Natural killer cell treated with Interleukin-12 subunit alpha and Interleukin-12 subunit beta and Interleukin-15 and Interleukin-18, amount 100 ng/mL, for 72 hours (primary cell): ENCODE measurements at places on chromosomes 2 and 18. TPM values are rescaled to one million over a fixed set of nuclear protein-coding genes. Genes with fewer than 3 reads are reported as not detected.

TWIST2 gene
- total RNA-seq = not detected

DNA sequence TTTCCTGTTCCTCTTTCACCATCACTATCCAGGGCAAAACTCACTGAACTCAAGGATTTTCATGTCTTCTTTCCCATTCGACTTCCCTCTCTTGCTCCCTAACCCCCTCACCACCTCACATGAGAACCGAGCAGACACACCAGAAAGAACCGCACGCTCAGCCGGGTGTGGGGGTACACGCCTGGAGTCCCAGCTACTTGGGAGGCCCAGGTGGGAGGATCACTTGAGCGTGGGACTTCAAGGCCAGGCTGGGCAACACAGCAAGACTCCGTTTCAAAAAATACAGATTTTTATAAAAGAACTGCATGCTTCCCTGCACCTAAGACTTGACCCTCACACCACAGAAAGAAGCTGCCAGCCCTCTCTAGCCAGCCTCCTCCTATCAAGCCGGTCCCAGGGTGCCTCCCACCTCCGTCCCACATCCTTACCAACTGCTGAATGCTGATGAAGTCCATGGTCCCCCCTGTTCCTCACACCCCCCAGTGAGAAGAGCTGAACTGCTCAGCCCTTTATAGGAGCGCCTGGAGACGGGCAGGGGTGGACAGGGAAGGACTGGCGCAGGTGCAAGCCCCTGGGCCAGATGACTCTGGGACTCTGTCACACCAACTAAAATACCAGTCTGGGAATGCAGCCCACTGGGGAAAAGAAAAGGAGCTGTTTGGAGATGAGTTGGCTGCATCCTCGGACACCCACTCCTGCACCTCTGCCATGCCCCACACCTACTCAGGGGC is at the start of gene ANKRD23:
ANKRD23 (minus strand) TSS at position 484 of the 731 bp plus-strand sequence; CDS start at position 455, 29 bp downstream.
- DNase-seq = no peak

GRCh38 chr2:149050188-149050587 is 11.7 kb downstream of the LYPD6B start:
- DNase-seq = no peak

GPD2 gene
- total RNA-seq = 25.7 TPM

HOXD12 gene
- not detected for total RNA-seq

- no peak for DNase-seq
These were observed 48.2 kb downstream of the MAPRE2 start for GRCh38 chr18:35089382-35089781.

GRCh38 chr2:163717993-163718680 is 17.7 kb downstream of the FIGN start:
- DNase-seq = no peak

GRCh38 chr2:129193961-129194360 is 785.5 kb upstream of the RAB6C start:
- DNase-seq = no peak

GRCh38 chr2:96147593-96148201 is 2.5 kb upstream of the DUSP2 start:
- peak; percentile 58 for DNase-seq

TSPYL6 gene
- not detected for total RNA-seq

- DNase-seq = no peak
These were observed 8.7 kb upstream of the SERPINB13 start for GRCh38 chr18:63578357-63578958.

DNA sequence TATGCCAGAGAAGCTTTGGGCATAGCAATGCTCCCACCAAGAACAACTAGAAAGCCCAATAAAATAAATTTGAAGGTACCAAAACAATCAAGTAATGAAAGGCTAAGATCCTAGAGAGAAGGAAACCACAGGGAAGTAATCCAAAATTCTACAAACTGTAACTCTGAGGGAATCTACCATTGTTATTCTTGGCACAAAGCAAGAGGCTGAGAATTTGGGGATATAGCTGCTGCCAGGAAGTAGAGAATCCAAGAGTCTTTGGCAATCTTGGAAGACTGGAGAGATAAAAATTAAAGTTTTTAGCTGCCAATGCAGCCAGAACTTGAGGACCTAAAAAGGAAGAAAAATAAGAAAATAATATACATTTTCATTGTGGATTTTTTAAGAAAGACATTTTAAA is 68.5 kb downstream of the PIGN start:
- no peak for DNase-seq

SCYGR3 gene
- total RNA-seq = not detected

DNA sequence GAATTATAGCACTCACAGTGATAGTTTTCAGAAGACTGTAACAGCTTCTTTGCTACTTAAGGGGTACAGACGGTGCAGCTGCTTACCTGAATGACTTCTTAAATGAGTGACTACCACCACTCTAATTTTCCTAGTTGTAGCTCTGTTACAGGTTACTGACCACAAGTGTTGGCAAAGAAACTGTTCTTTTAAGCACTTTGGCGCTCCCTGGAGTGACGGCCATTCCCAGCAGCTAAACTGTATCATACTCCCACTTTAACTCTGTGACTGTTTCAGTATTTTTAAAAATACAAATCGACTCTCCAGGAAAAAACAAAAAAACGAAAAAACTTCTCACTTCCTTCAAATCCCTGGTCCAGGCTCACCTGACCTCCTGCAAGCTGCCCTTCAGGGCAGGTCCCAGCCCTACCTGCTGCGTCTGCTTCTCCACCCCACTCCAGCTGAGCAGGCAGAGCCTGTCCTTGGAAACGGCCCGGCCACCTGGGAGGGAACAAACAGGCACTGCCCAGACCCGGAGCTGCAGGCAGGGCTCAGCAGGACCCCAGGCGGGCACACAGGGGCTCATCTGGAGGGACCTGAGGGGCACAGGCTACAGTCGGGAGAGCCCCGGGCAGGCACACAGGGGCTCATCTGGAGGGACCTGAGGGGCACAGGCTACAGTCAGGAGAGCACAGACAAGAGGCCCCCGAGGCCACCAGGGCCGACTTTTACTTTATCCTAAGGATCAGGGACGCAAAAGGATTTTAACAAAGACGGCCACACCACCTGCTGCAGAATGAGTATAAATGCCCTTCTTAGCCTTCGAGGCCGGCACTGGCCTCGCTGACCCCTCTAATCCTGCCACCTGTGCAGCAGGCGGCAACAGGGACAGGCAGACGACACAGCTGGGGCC is 24.5 kb downstream of the SLC66A2 start:
- DNase-seq = no peak

GRCh38 chr18:77815666-77816338 is 566.2 kb downstream of the GALR1 start:
- no peak for DNase-seq

- DNase-seq = no peak
These were observed 153.6 kb downstream of the NCKAP5 start for GRCh38 chr2:133414486-133415209.

DNA sequence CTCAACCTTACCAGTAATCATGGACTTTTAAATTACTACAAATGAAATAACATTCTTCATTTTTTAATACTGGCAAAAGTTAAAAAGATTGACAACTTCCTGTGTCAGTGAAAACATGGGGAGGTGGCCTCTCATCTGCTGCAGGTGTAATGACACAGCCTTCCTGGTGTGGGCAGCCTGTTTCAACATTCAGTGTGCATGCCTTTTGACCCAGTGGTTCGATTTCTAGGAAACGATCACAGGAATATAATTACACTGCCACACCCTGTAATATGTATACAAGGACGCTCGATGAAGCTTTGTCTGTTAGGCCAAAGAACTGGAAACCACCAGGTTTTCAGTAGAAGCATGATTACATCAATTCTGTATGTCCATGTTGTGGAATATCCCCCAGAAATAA is 68.7 kb downstream of the MTHFD2 start:
- DNase-seq = no peak

DNA sequence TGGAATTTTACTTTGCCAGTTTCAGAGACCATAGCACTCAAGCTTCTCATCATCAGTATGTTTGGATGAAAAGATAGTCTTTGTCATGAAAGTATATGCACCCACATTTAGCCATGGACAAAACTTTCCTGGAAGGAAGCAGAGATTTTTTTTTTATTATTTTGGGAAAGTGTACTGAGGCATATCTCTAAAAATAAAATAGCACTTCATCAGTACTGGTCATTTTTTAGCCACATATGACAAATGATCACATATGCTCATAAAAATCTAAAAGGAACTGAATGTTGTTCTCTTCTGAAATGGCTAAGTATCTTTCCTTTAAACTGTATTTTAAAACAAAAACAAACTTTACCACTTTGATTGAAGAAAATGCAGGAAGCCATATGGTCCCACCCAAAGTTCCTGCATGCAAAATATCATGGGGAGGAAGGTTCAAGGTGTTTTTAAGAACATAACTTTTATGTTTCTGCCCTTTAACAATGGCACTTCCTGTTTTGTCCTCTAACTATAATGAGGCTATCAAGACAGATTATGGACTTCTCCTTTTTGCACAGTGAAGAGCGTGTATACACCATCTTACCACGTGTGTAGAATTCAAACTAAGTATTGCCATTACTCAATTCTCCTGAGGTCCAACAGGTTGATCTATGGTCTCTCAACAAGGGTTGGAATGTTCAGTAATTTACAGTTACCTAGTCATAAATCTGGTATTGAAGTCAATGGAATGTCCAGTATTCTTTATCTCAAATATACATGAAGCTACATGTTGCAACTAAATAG is 77.1 kb upstream of the SLC39A10 start:
- DNase-seq = no peak

DNA sequence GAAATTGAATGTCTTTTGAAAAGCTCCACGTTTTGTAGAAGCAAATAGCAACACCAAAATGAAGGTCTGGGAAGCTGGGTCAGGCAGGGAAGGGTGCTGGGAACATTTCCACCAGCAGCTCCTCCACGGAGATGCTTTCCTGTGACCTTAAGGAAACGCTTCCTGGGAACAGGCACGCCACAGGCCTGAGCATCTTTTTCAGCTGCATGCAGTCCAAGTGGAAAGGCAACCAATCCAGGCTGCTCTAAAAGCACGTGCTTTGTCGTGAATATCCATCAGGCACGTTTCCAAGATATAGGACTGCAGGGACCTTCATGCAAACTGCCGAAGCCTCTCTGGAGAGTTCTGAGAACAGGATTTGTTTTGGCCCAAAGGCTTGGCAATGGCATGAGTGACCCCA is 109.3 kb downstream of the KLHL29 start:
- no peak for DNase-seq
